ENCODE measurements at places on chromosomes 6 and 20. TPM values are rescaled to one million over a fixed set of nuclear protein-coding genes. Genes with fewer than 3 reads are reported as not detected.

DNA sequence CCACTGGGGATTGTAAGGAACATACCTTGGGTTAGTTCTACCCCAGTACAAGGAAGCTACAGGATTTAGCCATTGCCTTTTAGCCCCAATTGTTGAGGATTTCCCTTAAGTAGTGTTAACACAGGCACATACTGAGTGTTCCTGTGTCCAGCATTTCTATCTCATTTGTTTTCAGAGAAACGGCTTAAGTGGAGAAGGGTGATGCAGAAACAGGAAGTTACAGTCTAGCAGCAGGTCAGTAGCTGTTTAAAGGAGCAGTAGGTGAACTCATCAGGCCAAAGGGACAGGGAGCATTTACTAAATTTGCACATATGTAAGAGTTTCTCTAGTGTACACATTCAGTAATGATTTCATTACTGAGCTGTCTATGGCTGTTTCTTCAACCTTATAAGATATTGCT, 644.2 kb upstream of the GJE1 start:
- DNase-seq = no peak

GRCh38 chr6:28922004-28922820, 1.6 kb downstream of the TRIM27 start:
- no peak for DNase-seq

GRCh38 chr6:150902142-150902776, 36.8 kb downstream of the MTHFD1L start:
- DNase-seq = no peak

GRCh38 chr6:5085648-5086293, 630 bp downstream of the PPP1R3G start:
- peak; percentile 67 for DNase-seq

- DNase-seq = no peak
Observed at GRCh38 chr6:12968839-12969558, 252.4 kb downstream of the PHACTR1 start.

GPLD1 gene
- 8.2 TPM for total RNA-seq

SLC22A23 gene
- total RNA-seq = 9.4 TPM

GRCh38 chr6:44696686-44697085, 309.2 kb downstream of the CDC5L start:
- no peak for DNase-seq

NKAIN4 gene
- not detected for total RNA-seq

- no peak for DNase-seq
Observed at GRCh38 chr6:38580030-38580429, 59.7 kb downstream of the BTBD9 start.

GRCh38 chr20:31606804-31607639, 1.9 kb downstream of the ID1 start:
- no peak for DNase-seq

DNA sequence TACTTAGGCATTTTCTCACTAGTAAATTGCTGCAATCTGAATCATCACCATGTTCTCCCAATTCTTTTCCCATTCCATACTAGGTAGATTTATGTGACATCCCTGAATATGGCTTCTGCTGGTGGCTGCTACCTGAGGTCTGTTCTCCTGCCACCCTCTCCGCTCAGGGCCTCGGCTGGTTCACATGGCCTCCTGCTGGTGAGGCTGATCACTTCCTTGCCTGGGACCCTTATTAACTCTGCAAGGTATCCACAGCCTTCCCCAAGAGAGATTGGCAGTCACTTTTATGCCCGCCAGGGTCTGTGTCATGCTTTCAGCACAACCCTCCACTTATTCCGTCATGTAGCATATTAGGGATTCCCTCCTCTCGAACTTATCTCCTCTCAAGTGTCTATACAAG, 424.5 kb upstream of the FLRT3 start:
- DNase-seq = no peak

PSMB8 gene
- total RNA-seq = 40.8 TPM

DNA sequence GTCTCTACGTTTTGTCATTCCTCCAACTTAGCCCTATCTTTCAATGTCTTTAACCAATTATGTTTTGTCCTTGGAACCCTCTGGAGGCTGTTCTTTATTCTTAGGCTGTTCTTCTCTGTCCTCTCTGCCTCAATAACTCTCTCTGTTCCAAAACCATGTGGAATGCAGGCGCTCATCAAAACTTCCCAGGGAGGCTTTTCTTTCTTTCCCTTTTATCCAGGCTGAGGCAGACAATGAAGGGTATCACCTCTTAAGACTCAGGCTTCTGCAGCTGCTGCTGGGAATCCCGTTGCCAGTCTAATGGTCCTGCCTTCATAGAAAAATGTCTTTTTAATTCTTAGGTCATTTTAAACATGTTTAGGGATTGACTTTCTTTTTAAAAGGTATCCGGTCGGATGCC, 544.7 kb downstream of the CDH26 start:
- no peak for DNase-seq

HLA-B gene
- 862 TPM for total RNA-seq

- DNase-seq = no peak
Observed at GRCh38 chr6:156944412-156944811, 167.2 kb downstream of the ARID1B start.

RIPOR2 gene
- 9.7 TPM for total RNA-seq

MLN gene
- not detected for total RNA-seq

DNA sequence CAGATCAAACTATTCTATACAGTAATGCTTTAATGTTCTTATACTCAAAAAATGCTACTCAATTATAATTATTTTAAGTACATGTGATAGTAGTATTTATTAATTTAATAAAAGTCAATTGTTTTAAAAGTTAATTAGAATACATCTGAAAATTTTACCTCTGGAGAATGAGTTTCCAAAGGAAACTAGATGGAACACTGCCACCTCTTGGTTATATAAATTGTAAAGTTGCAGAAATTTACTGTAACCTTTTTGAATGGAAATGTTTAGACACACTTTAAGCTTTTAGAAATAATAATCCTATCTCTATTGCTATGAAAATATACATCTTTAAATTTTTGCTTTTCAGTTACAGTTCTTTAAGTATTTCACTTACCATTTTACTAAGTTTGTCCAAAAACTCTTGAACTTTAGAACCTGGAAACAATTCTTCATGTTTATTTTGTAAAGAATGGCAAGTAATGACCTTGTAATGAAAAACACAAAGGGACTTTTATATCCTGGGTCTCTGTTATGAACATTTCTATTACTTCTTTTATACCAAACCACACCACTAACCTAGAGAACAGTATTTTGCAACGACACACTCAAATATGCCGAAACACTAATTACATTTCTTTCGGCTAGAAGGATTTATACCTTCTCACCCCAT, 10.9 kb upstream of the BMP5 start:
- DNase-seq = no peak

KCNK15 gene
- total RNA-seq = 16.1 TPM

IDH3B gene
- 51.4 TPM for total RNA-seq

DNA sequence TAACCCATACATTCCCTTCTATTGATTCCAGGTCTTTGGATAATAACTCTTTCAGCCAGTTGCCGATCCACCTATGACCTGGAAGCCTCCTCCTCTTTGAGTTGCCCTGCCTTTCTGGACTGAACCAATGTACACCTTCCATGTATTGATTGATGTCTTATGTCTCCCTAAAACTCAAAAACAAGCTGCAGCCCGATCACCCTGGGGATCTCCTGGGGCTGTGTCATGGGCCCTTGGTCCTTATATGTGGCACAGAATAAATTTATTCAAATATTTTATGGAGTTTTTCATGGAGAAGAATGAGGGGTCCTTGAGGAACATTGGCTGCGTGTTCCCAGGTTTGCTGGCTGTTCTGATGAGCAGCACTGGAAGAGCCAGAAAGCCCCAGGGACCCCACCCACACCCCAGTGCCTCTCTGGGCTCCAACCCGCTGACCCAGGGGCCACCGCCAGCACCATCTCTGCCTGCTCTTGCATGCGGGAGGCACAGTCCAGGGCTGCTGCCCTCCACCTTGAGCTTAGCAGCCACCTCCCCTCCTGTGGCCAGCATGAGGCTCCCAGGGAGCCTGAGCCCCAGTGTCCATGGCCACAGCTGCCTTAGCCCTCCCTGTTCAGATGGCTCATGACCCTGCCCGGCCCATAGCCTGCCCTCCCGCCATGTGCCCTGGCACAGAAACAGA, 36.5 kb upstream of the CST7 start:
- DNase-seq = no peak

DNA sequence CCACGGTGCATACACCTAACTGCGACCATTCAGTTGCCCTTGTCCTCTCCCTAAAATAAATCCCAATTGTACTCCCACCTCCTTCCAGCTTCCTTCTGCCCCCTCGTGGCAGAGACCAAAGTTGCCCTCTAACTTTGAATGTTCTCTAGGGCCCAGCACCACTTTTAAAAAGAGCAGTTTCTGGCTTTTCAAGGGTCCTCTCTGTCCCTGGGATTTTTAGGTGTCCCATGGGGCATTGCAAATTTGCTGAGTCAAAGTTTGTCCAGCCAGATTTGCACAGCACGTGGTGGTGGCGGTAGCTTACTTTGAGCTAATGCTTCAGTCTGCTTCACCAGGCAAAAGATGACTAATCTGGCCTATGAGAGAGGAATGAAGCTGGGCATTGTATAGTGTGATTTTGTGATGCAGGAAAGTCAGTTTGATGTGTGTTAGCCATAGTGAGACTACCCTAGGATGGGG, 100.2 kb downstream of the PERP start:
- no peak for DNase-seq

- DNase-seq = no peak
Observed at GRCh38 chr6:135234492-135234780, 53.3 kb downstream of the MYB start.

DNA sequence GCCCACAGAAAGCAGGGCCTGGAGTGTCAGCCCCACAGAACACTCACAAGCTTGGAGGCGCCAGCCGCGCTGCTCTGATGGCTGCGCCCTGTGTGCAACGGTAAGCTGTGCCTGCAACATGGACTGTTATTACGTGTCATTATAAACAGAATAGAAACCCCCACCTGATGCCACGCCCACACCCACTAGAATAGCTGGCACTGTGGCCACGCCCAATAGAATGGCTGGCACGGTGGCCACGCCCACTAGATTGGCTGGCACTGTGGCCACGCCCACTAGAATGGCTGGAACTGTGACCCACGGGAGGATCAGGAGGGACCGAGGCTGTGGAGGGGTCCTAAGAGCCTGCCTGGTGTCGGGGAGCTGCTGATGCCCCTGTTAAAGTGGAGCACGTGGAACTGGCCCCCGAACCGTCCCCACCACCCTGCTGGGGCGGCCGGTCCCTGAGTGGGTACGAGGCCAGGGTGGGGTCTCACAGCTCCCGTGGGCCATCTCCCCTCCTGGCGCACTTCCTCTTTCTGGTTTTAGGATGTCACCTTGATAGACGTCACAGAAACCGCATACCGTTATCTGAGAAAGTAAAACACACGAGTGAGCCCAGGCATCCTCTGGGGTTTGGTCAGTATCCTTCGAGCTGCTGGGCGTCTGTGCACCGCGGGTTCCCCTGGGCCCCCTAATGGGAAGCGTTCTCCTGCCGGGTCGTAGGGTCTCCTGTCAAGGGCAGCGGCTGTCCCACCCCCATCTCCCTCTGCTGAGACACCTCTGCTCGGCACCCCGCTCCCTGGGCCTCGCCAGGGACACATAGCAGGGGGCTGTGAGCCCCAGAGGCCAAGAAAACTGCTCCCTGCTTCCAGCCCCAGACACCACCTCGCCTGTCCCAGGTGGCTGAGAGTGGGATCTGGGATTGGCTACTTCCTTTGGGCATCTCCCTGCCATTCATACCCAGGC, 25.4 kb downstream of the SLC17A9 start:
- no peak for DNase-seq

- peak; percentile 81 for DNase-seq
Observed at GRCh38 chr6:166998256-166999144, 697 bp upstream of the CEP43 start.

YIPF3 gene
- total RNA-seq = 78.5 TPM

GRCh38 chr6:423055-423798, 31.7 kb downstream of the IRF4 start:
- no peak for DNase-seq

DNA sequence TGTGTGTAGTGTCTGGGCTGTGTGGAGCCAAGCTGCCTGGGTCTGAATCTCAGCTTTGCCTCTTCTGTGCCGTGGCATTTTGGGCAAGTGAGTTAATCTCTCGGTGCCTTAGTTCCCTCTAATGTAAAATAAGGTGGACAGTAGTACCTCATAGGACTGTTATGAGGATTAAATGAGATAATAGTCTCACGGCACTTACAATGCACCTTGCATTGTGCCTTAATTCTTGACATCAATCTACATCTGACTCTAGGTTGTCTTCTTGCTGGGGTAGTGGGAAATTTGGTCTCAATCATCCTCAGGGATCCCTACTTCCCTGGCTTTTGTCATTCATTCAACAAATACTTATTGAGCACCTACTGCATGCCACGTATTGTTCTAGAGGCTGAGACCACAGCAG, 70.7 kb upstream of the ZNFX1 start:
- DNase-seq = no peak

DNA sequence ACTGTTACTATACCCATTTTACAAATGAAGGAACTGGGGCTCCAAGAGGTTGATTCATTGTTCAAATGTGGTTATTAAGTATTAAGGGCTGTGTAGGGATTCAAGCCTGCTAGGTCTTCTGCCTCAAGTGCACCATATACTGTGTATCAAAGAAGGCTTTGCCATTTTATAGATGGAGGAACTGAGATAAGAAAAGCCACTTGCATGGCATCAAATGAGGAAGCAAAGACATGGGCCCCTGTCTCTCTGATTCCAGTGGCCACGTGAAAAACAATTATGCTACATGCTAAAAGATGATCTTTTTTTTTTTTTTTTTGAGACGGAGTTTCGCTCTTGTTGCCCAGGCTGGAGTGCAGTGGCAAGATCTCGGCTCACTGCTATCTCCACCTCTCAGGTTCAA, 67.0 kb downstream of the TMEM200A start:
- DNase-seq = no peak

CLVS2 gene
- total RNA-seq = not detected

DNA sequence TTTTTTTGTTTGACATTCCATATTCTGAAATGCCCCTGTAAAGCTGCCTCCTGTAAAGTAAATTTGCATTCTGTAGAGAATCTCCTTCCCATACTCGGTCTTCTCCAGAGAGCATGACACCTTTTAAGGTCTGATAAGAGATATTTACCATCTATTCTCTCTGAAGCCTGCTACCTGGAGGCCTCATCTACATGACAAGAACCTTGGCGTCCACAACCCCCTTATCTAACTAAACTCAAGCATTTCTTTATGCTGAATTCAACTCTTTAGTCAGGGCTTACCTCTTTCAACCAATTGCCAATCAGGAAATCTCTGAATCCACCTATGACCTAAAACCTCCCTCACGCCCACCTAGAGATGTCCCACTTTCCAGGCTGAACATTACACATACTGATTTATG, 51.6 kb downstream of the FAM184A start:
- DNase-seq = no peak

CBLN4 gene
- 0.54 TPM for total RNA-seq

- DNase-seq = no peak
Observed at GRCh38 chr6:164214066-164214465, 799.5 kb downstream of the QKI start.

HLA-F gene
- 90.5 TPM for total RNA-seq
